ENCODE measurements at places on chromosomes 3 and 15.

DNA sequence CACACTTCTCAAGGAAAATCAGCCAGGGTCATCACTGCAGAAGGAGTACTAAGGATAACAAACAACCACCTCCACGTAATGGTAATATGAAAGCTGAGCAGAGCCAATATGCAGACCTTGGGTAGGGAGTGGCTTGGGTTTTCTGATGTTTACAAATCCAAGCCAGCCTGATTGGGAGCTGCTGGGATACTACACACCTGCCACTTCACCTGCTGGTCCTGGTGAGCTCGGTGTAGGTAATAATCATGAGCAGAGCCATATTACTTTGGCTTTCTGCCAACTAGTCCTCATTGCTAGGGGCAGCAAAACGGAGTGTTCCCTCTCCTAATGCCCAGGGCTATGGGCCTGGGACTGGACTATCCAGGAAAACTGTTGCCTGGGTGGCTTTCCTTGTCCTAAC lies 433.5 kb upstream of the PPP2R3A start:
- DNase-seq = no peak

DNA sequence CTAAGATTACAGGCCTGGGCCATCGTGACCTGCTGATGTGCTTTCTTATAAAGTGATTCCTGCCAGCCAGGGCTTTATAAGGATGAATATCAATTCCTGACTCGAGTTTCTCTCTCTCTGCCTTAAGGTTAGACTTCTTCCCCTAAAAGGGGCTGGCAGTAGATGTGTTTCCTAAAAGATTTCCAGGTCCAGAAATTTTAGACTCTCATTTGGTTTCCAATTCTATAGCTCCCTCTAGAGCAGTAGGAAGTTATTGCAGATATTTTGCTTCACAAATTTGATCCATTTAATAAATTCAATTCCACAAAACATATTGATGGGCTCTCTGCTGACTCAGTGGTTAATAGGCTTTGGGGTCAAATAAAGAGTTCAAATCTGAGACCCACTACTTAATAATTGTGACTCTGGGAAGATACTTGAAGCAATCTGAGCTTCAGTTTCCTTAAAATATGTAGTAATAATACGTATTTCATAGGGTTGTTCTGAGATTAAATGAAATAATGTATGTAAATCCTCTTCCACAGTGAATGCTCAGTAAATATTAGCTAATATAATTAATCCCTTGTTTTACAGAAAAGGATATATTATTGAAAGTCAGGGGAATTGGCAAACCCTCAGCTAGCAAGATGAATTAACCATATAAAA lies 2.1 kb downstream of the TRIM69 start:
- no peak for DNase-seq

DNA sequence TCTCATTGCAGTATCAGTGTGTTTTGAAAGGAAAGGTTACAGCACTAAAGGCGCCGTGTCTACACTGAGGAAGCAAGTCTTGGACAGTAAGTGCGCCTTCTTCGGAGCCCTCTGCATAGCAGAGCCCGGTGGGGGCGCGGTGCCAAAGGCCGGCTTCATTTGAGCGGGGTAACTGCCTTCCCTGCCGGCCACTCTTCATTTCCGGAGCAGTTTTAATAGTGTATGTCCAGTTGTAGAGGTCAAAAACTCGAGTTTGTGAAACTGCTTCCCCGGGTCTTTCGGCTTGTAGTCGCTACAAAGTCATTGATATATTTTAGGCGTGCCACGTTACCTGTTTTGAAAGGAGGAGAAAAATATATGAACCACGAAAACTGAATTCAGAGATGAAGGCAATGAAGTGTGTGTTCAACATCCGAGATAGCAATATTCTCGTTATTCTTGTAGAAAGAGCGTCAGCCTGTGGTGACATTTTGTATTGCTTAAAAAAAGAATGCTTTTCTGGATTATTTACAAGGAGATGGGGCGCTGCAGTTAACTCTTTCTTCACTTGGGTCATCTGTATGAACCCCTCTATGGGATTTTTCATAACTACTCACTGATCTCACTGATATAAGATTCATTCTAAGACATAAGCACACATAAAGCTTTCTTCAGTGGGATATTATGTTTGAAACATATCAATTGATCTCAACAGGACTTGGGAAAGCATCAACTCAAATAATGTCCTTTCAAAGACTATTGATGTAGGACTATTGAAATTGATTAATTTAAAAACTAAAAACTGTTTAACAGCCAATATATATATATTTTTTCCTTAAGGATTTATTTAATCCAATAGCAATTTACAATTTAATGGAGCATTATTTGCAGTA lies 3.0 kb downstream of the ALCAM start:
- DNase-seq = peak; percentile 11

GRCh38 chr3:133040696-133041523 lies 2.7 kb downstream of the TMEM108 start:
- DNase-seq = no peak

DNA sequence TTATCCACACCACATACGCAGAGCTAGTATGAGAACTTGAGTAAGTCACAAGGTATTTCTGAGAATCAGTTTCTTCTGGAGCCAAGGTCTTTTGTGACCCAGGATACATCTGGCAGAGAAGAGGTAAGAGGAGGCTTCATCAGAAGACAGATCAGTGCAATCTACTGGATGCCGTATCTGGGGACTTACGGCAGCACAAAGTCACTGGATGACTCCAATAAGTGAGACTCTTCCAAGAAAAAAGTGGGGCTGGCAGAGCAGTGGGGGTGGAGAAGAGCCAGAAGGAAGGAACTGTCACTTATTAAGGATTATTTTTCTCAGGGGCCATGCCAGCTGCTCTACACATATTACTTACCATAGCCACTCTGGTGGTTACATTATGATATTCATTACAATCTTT lies 31.6 kb upstream of the UBXN7 start:
- DNase-seq = no peak

DNA sequence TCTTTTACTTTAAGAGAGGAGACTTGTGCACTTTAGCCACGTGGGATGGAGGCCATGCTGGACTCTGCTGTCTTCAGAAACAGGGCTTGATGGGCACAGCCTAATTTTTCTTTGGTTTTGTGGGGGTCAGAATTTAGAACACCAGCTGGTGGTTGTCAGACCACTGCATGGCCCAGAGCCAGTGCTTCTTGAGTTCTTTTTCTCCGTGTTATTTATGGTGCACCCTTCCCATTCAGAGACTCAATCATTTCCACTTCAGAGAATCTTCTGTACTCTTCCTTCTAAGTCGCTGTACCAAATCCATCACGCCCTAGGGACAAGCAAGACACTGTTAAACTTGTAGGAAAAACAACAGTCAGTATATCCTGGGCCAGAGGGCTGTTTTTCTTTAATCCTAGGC lies 20.1 kb downstream of the PRR23A start:
- no peak for DNase-seq

- DNase-seq = no peak
These were observed 2.0 kb downstream of the GP5 start for GRCh38 chr3:194396859-194397756.

- no peak for DNase-seq
These were observed 17.5 kb downstream of the MAP1A start for GRCh38 chr15:43534897-43535296.

- no peak for DNase-seq
These were observed 297.7 kb downstream of the LRTM1 start for GRCh38 chr3:54630101-54630623.

DNA sequence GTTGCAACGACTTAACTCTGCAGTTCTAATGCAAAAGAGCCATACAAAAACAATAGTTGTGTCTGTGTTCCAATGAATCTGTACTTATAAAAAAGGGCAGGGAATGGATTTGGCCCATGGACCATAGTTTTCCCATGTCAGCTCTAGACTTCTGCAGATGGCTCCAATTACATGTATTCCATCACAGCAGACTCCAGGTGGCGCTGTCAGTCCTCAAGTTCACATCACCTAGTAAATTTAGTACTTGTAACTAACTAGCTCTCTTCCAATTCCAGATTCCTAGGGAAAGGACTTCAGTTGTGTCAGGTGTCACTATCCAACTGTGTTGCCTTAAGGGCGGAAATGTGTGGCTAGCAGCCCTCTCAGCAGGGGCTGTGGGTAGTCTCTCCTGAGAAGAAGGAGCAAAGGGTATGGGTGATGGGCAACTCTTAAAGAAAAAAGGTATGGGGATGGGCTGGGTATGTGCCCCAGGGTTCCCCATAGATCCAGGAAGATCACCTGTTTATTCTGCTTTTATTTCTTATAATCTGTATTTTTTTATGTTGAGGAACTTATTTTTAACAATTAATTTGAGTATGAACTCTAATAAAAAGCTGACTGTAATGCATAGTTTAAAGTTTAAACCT lies 36.2 kb downstream of the BBS4 start:
- peak; percentile 43 for DNase-seq

GRCh38 chr3:158936530-158937113 lies 134.8 kb downstream of the MFSD1 start:
- DNase-seq = no peak

DNA sequence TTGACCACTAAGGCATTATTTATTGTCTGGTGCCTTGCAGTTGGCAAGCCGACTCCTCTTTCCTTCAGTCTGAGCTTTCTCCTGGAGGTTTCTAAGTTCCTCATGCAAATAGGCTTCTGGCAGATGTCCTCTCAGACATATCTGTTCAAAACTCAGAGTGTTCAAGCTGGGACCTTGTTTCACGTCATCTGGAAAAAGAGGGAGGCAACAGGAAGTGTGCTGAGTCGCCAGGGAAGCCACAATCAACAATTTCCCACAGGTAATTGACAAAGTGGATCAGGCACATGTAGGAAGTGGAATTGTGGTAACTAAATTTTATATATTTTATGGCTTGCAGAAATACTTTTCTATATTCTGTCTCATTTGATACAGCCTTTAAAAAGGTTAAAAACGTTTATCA lies 14.6 kb downstream of the SCG5 start:
- no peak for DNase-seq

DNA sequence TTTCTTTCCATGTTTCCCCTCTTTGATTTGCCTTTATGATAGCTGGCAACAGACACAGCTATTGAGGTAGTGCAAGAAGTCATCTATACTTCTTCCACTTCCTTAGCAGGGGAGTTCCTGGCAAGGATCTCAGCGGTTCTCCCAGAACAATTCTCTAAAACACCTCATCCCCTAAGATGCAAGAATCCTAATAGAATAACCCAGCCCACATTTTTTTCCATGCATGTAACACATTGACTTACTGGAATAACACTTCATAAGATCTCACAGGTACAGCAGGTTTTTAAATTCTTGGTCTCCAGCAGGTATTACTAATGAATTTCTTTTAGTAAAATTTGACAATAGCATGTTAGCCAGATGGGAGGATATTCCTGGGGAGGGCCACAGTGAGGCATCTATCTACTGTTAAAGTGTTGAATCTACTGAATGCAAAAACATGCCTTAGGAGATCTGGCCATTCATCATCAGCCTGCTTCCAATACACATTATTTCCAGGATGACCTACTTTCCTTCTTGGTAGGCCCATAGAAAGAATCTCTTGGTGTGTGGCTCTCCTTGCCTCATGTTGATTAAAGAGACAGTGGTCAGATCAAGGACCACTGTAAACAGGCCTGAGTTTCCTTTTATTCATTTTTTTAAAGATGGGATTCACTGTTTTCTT lies 78.5 kb downstream of the RAD18 start:
- DNase-seq = no peak

DNA sequence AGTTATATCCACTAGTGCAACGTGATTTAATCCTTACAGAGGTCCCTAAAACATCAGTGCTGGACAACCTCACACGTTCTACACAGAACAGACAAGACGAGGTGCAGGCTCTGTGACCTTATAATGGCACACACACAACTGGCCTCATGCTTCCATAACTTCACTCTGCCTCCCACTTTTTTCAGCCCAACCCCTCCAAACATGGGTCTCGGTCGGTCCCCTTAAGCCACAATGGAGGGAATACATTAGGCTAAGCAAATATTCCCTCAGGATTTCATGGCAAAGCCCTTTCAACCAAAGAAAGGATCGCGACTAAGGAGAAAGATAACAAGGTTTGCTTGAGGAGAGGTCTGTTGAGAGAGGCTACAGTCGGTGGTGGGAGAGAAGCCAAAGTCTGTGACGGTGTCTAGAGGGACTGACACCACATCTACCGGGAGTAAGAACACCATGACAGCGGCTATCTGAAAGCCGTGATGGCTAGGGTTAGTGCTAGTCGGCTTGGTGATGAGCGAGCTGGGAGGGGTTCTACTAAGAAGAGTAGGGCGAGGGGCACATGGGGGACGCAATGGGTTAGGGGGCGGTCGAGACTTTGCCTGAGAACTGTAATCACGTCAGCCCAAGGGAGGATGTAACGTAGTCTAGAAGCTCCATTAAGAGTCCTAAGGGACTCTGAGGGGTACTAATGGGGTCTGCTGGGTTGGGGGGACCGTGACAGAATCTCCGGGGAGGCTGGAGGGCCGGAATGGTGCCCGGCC lies 1.0 kb downstream of the MYO9A start:
- DNase-seq = no peak

DNA sequence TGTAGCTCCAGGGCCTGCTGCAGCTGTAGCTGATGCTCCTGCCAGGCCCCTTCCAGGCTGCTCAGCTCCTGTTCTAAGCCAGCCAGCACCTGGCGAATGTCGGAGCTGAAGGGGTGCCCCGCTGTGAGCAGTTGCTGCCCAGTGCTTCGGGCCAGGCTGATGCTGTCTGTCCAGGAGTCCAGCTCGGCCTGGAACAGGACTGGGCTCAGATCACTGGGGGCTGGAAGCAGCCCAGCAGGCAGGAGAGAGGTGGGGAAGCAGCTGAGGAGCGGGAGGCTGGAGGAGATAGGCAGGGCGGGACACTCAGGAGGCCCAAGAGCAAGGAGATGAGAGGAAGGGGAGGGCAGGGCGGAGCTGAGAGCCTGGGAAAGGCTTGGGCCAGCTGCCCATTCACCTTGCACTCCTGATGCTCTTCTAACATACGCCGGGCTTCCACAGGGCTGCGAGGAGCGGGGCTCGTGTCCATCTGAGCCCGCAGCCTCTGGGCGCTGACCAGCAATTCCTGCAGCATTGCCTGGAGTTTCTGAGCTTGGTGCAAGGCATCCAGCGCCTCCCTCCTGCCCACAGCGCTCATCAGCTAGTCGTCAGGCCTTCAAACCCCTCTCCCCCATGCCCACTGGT lies 23.2 kb downstream of the PLA2G4B start:
- DNase-seq = no peak

GRCh38 chr15:52221730-52222129 lies 30.5 kb upstream of the GNB5 start:
- no peak for DNase-seq

DNA sequence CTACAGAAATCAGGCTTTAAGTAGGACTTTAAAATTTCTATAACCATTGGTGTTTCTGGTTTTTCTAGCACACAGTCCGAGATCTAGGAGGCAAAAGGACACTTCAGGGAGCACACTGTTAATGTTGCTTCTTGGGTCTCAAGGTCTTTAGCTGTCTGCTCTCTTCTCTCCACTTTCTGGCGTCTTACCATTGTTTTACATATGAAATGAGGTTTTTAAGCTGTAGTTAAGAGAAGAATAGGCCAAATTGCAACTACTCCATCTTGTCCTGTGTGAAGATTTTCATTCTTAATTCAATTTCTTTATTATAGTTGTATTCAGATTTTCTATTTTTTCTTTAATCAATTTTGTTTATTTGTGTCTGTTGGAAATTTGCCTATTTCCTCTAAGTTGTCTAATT lies 151.4 kb downstream of the WNT7A start:
- DNase-seq = no peak

GRCh38 chr15:101479342-101479845 lies 10.1 kb downstream of the PCSK6 start:
- DNase-seq = no peak
